ENCODE measurements at places on chromosomes 5 and 9.

DNA sequence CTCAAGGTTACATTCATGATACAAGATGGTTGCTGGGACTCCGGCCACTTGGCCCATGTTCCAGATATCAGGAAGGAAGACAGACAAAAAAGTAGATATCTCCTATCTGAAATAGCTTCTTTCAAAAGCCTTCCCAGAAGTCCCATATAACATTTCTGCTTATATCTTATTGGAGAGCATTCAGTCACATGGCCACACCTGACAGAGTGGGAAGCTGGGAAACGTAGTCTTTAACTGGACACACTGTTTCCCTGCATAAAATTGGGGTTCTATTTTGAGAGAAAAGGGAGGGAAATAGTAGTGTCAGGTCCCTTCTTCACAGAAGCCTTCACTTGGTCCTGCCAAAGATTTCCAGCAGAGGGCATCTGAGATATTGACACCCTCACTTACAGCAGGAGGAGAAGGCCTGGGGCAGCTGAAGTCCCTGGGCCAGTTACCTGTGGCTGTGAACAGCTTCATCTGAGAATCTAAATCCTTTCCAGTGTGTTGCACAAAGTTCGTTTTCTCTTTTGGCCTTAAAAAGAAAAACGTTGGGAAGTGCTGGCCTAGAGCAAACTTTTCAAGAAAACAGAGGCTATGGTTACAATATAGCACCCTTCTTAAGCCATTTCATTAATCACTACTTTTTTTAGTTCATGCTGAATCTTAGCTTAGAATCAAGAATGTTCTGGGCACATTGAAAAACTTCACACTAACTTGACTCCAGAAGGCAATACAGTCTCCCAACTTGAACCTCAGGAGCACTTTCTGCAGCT, 33.5 kb downstream of the SPEF2 start:
- DNase-seq = no peak

DNA sequence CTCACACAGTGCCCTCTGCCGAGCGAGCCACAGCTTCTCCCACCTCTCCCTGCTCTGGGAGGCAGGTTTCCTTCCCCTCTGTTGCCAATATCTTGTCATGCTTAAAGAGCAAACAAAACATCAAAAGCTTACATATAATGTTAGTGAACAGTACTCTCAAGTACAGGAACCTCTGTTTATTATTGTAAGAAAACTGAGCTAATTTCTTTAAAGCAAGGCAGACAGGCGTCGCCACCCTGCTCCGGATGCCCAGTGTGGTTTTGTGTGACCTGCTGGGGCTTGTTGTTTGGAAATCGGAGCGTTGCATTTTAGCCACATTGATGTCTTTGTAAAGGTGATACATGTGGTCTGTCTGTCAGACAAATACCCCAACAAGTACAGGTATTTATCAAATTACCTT, 401.4 kb upstream of the IRX1 start:
- DNase-seq = no peak

DNA sequence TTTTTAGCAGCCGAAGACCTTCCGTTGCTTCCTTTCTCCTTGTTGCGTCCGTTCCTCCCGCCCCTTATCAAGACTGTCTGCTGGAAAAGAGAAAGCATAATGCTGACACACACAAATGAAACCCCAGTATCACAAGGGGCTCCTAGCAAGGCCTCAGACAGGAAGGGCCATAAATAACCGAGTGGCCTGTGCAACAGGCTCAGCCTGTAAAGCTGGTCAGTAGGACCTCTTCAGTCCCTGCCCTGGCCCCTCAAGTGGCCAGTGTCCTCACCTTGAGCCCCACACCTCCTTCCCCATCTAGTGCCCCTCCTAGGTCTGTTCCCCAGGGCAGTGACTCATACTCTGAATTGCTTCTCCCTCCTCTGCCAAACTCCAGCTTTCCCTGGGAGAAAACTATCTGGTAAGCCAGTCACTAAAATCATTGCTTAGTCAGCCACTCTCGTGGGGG, 174.6 kb upstream of the IL12B start:
- DNase-seq = no peak

- DNase-seq = no peak
Measured at GRCh38 chr5:15103130-15103529, 231.6 kb upstream of the ANKH start.

- no peak for DNase-seq
Measured at GRCh38 chr5:154868702-154869101, 10.3 kb downstream of the CNOT8 start.

DNA sequence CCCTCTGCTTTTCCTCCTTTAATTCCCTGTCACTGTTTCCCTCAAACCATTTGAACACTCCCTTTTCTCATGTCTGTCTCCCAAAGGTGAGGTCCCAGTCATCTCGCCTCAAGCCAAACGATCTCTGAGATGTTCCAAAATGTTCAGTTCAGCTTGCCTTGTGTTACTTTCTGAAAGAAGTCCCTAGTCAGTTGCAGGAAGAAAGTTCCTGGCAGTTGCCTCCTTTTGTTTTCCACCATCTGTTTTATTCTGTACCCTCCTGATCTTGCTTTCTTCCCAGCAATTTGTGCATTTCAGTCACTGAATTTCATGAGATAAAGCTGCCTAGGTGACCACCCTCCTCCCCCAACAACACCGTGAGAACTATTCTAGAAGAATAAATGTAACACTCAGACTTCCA, 277.5 kb downstream of the EPB41L4A start:
- DNase-seq = no peak

DNA sequence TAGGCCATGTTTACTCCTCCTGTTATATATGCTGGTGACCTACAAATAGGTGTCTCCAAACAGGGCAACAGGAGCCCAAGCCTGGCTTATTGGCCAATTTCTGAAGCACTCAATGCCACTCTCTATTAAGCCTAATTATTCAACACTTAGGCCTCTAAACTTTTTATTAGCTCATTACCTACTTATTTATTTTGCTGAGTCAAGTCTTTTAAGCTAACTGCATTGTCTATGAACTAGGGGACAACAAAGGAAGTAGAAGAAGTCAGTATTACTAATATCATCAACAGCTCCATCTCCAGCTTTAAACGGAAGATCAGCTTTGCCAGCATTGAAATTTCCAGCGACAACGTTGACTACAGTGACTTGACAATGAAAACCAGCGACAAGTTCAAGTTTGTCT, 28.2 kb downstream of the GABRP start:
- no peak for DNase-seq

- no peak for DNase-seq
Measured at GRCh38 chr5:19745247-19745646, 242.8 kb downstream of the CDH18 start.

- no peak for DNase-seq
Measured at GRCh38 chr5:41181691-41182564, 31.4 kb downstream of the C6 start.

- no peak for DNase-seq
Measured at GRCh38 chr5:111411301-111411700, 101.0 kb downstream of the STARD4 start.

- no peak for DNase-seq
Measured at GRCh38 chr5:91245074-91245452, 138.1 kb downstream of the ARRDC3 start.

DNA sequence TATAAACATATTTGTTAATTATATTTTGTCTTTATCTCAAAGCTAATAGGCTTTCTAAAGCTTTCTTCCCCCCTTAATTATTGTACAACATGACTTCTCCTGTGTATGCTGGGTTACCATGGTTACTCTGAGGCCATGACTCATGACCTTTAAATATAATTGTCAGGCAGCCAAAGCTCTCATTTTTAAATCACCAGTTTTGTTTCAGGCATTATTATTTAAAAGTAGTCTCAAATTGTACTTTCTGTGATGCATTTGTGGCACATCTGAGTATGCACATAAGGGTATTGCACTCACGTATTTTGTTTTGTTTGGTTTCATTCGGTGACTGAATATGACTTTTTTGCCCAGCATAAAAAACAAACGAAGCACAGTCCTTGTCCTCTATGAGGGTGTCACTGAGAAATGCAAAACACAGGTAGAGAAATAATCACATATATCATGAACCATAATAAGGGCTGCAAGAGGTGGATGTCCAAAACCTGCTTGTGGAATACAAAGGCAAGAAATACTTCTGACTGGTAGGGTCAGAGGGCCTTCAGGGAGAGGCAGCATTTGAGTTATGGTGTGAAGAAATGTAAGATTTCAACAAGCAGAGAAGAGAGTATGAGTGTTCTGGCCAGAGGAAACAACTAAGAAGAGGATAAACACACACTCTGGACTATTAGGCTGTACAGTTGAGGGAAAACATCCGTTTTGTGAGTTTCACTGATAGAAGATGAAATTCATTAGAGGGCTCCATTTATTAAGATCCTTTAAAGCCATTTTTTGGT, 2.1 kb downstream of the CCDC192 start:
- peak; percentile 79 for DNase-seq

- DNase-seq = no peak
Measured at GRCh38 chr5:133749331-133749985, 137.1 kb upstream of the FSTL4 start.

DNA sequence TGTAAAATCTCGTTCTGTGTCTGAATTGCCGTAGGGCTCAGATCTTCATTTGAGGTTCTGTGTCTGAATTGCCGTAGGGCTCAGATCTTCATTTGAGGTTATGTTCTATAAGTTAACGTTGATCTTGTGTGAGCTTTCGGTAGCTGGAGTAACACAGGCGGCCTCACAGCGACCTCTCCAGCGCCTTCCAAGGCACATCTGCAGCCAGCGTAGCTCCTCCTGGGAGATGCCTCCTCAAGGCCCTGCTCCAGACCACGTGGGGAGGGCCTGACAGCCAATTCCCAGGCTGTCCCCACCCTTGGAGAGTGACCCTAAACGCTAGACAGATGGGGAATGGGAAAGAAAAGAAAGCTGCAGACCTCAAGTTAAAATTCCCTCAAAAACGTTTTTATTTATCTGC, 8.7 kb upstream of the AHRR start:
- DNase-seq = no peak

GRCh38 chr5:64814073-64814472, 45.3 kb downstream of the CWC27 start:
- no peak for DNase-seq

GRCh38 chr5:104937598-104937997, 1375.0 kb upstream of the NUDT12 start:
- no peak for DNase-seq

- no peak for DNase-seq
Measured at GRCh38 chr5:170184737-170185136, 48.0 kb upstream of the C5orf58 start.

GRCh38 chr5:131622633-131623032, 12.4 kb downstream of the RAPGEF6 start:
- DNase-seq = no peak

DNA sequence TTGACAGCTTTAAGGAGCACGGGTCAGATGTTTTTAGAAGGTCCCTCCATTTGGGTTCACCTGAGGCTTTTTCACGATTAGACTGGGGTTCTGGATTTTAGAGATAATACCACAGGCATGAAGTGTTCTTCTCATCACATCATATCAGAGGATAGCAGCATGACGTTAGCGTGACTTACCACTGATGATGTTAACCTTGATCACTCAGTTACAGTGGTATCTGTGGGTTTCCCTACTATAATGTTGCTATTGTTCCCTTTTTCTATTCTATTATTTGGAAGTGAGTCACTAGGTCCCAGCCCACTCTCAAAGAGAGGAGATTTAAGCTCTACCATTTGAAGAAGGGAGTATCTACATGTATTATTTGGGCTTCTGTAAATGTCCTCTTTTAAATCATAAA, 300.0 kb downstream of the MAST4 start:
- no peak for DNase-seq

DNA sequence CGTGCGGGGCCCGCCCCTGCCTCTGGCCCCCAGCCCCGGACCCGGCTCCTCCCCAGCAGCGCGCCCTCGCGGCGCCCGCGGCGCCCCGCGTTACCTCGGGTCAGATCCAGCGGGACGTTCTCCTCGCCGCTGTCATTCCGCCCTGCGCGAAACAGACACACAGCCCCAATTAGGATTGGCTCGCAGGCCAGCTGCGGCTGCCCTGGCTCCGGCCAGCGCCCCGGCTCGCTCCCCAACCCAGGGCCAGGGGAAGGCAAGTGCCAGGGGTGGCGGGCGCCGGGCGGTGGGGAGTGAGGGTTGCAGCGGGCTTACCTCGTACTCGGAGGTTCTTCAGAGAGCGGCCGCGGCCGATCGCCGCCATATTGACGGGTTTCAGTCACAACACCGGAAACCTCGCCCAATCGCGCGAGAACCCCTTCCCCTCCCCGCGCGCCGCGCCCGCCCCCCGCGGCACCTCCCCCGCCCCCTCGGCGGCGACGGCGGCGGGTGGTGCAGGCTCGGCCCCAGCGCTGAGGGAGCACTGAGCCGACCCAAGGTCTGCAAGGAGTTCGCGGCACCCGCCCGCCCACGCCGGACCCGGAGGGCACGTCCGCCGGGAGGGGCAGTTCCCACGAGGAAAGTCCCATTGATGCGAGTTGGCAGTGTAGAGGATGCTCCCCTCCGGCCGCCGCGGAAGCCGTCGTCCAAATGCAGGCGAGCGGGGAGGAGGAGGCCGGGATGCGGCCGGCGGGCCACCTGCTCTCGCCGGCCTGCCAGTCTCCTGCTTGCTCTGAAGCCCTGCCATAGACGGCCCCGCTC, at the start of gene RICTOR:
Gene RICTOR, minus strand, starts transcription at position 383 of the 798 bp plus-strand sequence. Its CDS starts 22 bp downstream, at position 361.
- DNase-seq = peak; percentile 68

DNA sequence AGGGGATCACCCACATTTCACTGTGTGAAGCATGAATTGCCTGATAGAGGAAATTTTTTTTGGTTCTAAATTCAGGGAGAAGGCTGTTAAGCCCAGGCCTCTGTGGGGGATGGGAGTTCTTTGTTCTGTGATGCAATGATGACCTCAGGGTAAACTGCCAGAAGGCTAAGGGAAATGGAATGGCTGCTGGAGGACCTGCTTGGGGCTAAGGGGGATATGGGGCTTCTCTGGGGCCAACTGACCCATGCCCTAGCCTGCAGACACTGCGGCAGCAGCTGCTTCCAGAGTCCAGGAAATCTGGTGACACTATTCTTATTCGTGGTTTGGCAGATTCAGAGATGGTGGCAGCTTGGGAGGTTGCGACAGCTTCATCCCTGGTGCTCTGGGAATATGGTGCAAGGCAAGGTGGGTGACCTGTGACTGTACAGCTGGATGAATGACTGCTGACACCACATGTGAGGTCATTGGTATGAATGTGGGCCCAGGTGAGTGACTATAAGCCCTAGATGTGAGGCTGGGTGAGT, 30.3 kb downstream of the VCP start:
- DNase-seq = no peak

DNA sequence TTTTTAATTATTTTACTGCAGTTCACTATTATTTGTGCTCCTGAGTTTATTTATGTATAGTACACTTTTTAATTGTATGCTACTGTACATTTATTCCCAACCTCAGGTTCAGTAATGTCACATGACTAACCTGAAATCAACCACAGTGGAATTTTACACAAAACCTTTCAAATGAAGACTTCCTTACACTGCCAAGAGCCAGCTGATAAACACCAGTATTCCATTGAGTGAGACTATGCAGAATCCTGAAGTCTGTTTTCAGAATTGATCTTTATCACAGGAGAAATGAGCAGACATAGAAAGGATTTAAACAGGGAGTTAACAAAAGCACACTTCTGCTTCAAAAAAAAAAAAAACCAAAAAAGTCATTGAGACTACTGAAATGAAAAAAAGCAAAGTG, 219.5 kb downstream of the PRR16 start:
- no peak for DNase-seq
